ENCODE measurements at places on chromosomes 4 and X.

DNA sequence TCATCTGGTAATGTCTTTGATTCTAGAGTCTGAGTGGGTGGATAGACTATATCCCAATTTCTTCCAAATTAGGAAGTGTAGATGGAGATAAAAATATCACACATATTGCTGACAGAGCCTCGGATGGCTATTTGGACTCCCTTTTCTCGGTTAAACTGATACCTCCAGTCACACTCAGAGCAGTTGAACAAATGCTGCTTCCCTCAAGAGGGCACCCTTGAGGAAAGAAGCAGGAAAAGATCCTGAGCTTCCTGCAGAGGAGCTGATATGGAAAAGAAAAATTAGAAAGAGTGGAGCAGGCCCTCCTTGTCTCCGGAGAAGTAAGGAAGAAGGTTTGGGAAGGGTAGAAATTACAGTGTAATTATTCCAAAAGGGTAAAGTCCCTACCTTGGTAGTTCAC is 96.2 kb upstream of the CCSER1 start:
- no peak for DNase-seq

GRCh38 chr4:38662522-38663089 is 1.4 kb upstream of the KLF3 start:
- no peak for DNase-seq

- no peak for DNase-seq
Observed at GRCh38 chr4:23083391-23083790, 390.7 kb downstream of the GBA3 start.

GRCh38 chr4:45931154-45931553 is 192.7 kb downstream of the GABRG1 start:
- DNase-seq = no peak

GRCh38 chr4:6229095-6229494 is 28.7 kb upstream of the JAKMIP1 start:
- DNase-seq = no peak

GRCh38 chrX:1336331-1336943 is at the start of gene IL3RA:
Gene IL3RA (plus strand): TSS chrX:1336785. CDS start chrX:1341766, 4,981 bp downstream.
- DNase-seq = no peak

GRCh38 chrX:64975491-64975890 is 759 bp downstream of the ZC4H2 start:
- DNase-seq = no peak

- DNase-seq = no peak
Observed at GRCh38 chrX:97016106-97016505, 132.4 kb downstream of the RPA4 start.

DNA sequence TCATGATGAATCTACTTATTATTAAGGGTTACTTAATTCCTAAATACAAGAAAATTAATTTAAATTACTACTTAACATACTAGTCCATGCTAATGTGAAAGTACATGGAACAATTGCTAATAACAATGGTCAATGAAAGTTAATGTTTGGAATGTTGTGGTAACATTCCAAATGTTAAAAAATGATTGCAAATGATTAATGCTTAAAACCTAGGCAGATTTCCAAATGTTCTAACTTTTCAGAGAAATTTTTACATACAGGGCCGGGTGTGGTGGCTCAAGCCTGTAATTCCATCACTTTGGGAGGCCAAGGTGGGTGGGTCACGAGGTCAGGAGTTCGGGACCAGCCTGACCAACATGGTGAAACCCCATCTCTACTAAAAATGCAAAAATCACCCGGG is 1851.3 kb upstream of the PCDH7 start:
- no peak for DNase-seq

GRCh38 chr4:15476396-15476795 is 6.7 kb downstream of the CC2D2A start:
- no peak for DNase-seq

GRCh38 chrX:15072880-15073279 is 197.0 kb downstream of the ASB9 start:
- DNase-seq = no peak

DNA sequence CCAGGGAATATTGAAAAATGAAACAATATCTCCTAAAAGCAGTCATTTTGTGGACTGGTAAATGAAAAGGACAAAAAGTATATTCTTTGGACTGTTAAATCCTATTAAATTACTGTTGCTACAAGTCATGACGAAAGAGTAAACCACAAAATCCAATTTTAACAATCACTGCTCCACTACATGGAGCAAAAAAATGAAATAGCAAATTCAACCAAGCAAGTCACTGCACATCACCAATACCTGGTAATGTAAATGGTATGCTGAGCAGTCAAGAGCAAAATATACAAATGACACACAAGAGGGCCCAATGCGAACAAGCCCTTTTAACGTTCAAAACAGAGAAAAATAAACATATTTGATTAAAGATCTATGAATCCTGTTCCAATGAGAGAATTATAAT is 126.2 kb downstream of the KLHL13 start:
- DNase-seq = no peak

GRCh38 chr4:185709802-185710486 is 102.0 kb downstream of the SORBS2 start:
- DNase-seq = no peak

- no peak for DNase-seq
Observed at GRCh38 chr4:57265831-57266582, 155.8 kb upstream of the IGFBP7 start.

DNA sequence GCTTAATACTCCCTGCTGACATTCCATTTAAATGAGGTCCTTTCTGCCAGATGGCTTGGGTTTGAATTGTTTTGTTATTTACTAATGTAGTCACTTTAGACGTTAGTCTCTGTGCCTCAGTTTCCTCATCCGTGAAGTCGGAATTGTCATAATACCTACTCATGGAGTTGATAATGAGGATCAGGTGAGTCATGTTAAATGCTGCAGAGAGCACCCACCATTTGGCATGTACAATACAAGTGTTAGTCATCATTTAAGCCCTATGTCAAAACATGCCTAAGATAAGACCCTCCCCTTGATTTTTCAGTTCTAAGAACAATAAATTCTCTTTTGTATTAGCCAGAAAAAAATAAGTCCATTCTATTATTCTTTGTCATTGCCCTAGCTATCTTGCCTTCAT is 534.8 kb upstream of the HTR2C start:
- DNase-seq = no peak

DNA sequence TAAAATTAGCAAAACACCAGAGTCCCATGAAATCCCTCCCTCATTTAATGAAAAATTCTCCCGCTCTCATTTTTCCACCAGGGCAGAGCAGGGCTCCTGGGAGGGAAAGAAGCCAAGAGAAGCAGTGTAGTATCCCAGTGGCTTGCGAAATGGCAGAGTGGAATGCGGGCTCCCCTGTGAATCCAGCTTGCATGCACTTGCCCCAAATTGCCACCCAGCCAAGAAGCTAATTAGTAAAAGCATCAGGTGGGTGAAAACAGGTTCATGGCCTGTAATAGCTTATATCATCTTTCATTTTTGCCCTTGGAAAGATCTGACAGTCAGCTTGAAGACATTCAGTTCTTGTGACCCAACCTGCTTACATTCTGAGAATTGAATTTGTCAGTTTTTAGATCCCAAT is 10.1 kb downstream of the AMOT start:
- no peak for DNase-seq

DNA sequence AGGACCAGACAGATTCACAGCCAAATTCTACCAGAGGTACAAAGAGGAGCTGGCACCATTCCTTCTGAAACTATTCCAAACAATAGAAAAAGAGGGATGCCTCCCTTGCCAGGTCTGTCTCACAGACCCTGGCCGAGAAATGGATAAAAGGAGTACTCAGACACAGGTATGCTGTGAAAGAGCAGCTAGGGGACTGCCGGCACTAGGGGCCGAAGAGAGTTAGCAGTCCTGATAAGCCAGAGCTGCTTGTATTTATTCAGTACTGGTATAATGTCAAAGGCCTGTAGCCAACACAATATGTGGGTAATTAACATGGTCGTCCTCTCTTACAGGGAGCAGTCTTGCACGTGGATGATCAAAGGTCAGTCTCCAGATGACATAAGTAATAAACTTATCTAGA is 1042.1 kb upstream of the LCORL start:
- DNase-seq = no peak

- DNase-seq = no peak
Observed at GRCh38 chr4:2924765-2925301, 38.4 kb downstream of the NOP14 start.

GRCh38 chrX:108344216-108344615 is 94.0 kb downstream of the COL4A6 start:
- DNase-seq = no peak

DNA sequence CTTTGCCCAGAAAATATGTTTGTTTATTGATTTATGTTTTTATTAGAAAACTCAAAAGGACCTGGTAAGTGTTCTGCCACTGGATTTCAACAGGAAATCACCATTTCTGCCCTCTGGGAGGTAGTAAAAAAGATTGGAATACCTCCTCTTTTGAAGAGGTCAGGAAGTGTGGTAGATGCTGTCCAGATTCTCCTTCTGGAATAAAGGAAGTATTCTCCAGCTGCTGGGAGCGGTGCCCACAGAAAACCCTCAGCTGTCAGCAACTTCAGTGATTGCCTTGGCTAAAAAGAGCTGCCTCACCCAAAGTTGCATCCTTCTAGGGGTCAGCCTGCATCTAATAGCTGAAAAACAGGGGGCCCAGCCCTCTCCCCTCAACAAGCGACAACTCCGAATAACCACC is 13.8 kb upstream of the ZNF674 start:
- no peak for DNase-seq

DNA sequence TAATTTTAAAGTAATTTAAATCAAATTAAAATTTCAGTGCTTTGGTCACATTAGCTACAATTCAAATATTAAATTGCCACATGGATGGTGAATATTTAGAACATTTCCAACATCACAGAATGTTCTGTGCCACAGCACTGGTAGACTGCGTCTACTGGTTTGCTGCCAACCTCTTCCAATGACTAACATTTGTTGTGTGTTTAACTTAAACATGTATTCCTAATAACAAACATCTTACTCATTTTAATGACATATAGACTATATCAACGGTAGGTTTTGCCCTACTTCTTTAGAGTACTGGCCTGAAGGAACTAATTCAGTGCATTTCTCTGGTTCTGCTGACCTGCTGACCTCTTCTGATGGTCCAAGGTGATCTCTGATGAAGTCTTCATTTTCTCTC is 157.6 kb downstream of the DCK start:
- DNase-seq = no peak

- no peak for DNase-seq
Observed at GRCh38 chrX:7214251-7214650, 66.3 kb upstream of the PUDP start.

GRCh38 chr4:107253090-107253489 is 217.0 kb upstream of the DKK2 start:
- no peak for DNase-seq

DNA sequence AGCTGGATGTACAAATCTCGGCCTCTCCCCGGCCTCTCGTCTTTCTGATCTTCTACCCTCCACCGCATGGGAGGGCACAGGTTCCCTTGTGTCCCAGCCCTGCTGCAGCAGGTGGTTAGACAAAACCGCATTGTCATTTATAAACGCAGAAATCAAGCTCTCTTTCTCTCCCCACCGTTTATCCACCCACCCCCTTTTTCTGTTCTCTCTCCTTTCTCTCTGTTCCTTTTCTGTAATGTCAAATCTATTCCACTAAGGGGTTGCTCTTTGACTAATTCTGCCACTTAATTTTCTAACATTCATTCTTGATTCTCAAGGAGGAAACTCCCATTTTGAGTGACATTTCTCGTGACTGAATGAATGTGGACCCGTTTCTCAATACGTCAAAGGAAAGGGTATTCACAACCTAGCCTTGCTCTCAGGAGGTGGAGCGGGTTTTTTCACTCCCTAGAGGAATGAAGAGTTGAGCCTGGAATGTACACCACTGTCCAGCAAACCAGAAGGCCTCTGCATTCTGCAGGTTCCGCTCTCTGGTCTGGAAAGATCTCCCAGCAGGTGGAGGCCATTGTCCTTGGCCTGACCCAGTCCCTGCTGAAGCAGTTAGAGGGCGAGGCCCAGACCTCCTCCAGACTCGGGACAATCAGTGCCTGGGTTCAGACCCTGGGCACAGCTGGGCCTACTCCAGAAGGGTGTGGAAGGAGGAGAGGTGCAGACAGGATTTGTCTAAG is 70.9 kb upstream of the ENPP6 start:
- DNase-seq = no peak

- DNase-seq = no peak
Observed at GRCh38 chr4:142098900-142099545, 462.6 kb downstream of the IL15 start.

- DNase-seq = no peak
Observed at GRCh38 chr4:175376287-175376977, 435.6 kb downstream of the GPM6A start.

- DNase-seq = no peak
Observed at GRCh38 chr4:124139044-124139443, 573.5 kb downstream of the ANKRD50 start.

GRCh38 chrX:129693354-129693753 is 38.6 kb upstream of the APLN start:
- DNase-seq = no peak

DNA sequence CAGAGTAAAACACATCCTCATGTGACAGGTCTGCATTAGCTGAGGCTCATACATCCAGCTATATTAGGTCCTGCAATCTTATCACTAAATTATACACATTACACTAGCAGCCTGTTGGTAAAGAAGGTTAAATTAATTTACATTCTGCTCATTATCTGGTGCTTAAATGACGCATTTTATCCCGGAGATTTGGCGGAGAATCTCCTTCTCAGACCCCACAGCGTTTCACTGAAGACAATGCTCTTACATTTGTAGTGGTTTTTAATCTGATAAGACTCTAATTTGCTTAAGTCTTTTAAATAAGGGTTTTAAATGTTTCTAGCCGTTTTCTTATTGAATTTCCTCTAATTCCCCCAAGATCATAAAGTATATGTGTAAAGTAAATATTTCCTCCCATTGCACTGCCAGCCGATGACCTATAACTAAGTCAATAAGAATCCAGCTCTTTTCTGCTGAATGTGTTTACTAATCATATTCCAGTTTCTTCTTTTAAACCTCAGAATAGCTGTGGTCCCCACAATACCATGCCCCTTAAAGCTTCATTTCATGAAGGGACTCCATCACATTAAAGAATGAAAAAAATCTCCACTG is 2.1 kb upstream of the PITX2 start:
- no peak for DNase-seq

DNA sequence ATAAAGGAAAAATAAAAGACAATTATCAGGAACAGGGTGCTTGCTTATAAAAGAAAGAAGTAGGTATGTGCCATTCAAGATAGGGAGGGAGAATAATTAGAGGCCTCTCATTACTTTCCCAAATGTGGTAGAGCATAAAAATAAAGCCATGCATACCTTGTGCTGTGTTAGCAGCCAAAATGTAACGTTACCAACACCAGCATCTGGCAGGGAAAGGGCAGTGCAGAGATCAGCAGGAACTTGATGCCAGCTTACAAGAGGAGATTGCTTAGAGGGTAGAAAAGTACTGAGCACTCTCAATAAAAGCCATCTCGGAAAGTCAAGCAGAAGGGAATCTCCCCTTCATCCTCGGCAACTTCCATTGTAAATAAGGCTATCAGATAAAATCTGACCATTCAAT is 195.6 kb downstream of the RASL11B start:
- no peak for DNase-seq

DNA sequence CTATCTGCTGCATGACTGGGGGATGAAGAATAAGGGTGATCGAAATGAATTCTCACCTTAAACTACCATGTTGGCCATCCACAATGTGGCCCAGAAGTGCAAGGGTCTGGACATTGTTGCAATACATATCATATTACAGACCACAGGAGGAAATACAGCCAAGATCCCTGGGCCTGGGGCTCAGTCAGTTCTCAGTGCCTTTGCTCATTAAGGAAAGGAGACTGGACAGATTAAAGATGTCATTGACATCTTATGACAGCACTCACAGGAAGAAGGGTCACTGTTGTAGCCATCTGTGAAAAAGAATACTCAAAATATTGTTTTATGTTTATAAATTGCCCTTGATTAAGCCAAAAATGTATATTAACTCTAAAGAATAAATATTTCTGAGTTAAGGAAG is 1345.2 kb downstream of the FSTL5 start:
- no peak for DNase-seq
